HCEC 1CT (cell line): ENCODE measurements at places on chromosomes 4 and X.

DNA sequence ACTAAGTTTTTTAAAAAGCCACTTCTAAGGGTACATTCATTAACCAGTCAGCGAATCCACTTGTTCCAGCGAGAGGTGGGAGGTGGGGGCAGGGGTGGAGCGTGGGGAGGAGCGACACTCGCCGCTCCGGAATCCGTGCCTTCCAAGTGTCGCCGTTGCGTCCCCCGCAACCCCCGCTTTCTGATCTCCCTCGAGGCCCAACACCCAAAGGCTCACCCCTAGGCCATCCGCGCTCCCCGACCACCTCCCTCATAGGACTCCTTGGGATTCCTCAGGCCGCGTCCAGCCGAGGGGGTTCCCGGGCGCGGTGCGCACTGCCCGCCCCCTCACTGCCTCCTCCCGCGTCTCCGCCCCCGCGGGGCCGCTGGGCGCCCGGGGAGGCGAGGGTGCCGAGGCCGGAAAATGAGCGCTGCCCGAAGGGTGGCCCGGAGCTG, 108.1 kb upstream of the STOX2 start:
- no peak for DNase-seq

GRCh38 chrX:153693216-153694086, 5.7 kb downstream of the SLC6A8 start:
- DNase-seq: no peak

DNA sequence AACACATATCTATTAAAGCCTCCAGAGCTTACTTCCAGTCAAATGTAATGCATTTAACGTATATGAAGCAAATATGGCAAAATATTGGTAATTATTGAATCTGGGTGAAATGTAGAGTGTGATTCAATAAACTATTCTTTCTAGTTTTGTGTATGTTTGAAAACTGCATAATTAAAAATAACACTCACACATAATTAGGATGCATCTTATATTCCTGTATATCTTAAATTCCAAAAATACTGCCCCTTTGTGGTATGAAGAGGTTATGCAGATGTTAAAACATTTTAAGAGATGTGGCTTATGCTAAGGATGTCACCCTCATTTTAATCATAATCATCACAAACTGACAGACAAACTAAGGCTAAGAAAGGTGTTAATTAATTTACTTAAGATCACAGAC, 182.9 kb downstream of the COX18 start:
- DNase-seq: no peak

DNA sequence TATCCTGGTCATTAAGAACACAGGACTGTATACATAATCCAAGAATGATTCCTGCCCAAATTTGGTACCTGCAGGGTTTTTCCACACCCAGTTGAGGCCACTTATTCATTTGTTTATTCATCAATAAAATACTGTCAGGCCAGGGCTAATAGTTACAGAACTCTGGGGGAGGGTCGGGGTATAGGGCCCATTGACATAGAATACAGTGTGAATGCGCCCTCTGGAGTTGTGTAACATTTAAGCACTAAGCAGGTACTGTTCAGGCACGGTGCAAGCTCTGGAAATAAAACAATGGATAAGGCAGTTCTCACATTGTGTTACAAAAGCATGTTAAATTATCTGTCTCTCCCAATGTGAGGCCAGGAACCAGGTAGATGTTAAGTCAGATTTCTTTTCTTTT, 30.8 kb upstream of the LRBA start:
- no peak for DNase-seq

- no peak for DNase-seq
Observed at GRCh38 chr4:81914623-81915022, 442.9 kb upstream of the RASGEF1B start.

DNA sequence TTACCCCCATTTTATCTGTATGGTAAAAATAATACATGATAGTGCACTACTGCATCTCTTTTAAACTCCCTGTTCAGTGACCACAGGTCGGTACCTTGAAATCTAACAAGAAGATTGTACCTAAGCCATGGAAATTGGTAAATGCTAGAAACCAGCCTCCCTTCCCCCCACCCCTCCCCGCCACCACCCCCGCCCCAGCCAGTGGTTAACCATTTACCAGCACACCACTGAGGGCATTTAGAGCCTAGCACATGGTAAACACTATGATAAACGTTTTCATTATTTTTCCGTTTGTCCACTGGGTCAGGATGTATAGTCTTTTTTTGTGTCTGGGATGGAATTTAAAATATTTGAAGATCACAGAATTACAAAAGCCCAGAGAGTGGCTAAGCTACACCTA, 703 bp upstream of the FTSJ1 start:
- no peak for DNase-seq

- DNase-seq: peak; percentile 54
Observed at GRCh38 chr4:110059556-110060191, 138.7 kb downstream of the ELOVL6 start.

DNA sequence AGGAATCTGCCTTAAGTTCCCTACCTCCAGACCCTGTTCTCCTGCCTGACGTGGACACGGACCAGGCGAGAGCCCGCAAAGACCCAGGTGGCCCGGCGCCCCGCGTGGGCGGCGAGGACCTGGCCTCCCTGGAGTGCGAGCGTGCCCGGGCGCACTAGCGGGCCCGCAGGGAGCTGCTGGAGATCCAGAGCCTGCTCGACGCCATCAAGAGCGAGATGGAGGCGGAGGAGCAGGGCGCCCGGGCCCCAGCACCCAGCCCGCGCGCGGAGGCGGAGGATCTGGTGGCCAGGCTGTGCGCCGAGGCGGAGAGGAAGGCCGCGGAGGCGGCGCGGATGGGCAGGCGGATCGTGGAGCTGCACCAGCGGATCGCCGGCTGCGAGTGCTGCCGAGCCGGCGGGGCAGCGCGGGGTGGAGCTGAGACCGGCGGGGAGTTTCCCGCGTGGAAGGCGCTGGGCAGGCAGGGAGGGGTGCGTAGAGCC, 18.2 kb downstream of the MRFAP1 start:
- no peak for DNase-seq

DNA sequence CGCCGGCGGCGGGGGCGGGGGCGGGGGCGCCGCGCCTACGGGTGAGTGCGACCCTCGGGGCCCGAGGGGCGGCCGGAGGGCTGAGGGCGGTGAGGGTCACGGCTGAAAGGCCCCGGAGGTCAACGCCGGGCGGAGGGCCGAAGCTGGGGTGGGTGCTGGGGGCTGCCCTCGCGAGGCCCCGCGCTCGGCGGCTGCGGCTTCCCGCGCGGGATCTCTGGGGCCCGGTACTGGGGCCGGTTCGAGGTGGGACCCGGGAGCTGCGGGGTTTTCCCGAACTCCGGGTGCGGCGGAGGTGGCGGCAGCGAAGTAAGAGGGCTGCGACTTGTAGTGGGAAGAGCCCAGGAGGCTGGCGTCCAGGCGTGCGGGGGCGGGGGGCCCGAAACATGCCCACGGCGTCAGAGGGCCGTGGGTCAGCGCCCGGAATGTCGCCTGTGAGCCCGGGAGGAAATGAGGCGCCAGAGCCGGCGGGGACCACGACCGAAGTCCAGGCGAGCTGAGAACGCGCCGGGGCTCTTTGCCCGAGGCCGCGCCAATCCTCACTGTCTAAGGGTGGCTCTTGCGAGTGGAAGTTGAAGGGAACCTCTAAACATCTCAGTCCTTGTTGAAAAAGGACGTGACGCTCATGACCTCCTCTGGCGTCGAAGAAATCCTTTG, 407 bp downstream of the IL13RA1 start:
- DNase-seq: peak; percentile 9

DNA sequence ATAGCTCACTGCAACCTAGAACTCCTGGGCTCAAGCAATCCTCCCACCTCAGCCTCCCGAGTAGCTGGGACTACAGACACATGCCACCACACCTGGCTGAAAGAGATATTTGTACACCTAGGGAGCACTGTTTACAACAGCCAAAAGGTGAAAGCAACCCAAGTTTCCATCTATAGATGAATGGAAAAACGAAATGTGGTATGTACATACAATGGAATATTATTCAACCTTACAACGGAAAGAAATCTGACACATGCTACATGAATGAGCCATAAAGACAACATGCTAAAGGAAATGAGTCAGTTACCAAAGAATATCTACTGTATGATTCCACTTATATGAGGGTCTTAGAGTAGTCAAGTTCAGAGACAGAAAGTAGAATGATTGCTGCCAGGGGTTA, 52.2 kb downstream of the ABCG2 start:
- DNase-seq: peak; percentile 56

GRCh38 chr4:534101-534575, 35.1 kb downstream of the PIGG start:
- no peak for DNase-seq

DNA sequence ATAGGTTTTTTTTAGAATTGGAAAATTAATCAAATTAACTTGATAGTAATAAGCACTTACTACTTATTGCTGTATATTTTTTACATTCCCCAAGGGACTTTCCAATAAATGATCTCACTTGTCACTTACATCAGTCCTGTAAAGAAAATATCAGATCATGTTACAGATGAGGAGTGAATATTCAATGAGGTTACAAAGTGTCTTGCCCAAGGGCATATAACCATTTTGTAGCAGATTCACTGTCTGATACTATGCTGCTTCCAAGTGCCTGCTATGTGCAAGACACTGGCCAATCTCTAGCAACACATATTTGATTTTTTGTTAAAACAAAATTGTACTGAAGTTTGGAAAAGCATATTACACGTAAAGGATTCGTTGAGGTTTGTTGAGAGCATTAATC, 1287.7 kb downstream of the FAM133A start:
- no peak for DNase-seq

- DNase-seq: no peak
Observed at GRCh38 chrX:26414534-26414933, 198.6 kb downstream of the MAGEB5 start.
